ENCODE measurements at places on chromosomes 13 and 19. TPM values are rescaled to one million over a fixed set of nuclear protein-coding genes. Genes with fewer than 3 reads are reported as not detected.

DNA sequence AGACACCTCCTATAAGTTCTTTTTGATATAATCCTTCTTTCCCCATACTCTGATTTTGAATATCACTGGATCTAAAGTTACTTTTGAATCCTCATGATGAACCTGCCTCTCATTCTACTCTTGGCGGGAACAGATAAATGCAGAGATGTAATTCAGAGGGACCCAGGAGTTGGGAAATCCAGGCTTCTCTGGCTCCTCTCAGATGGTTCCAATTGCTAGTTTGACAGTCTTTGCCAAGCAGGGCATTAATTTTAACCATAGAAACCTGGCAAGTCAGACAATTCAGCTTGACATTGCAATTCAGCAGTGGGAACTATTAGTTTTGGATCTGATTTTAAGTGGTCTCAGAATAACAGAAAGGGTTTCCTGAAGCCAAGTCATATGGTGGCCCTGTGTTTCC, 67.3 kb upstream of the KLF12 start:
- H3K27ac ChIP-seq = no peak overlapping the region
- H3K36me3 ChIP-seq = no peaks in the 10 kb centered on the region
- DNase-seq = no peak
- peaks cover 2% of the 10 kb centered on the region for H3K4me1 ChIP-seq
- no peak overlapping the region for H3K4me3 ChIP-seq

The GAPDHS gene
- not detected for total RNA-seq

GRCh38 chr19:39709026-39709872, 5.0 kb downstream of the LGALS14 start:
- H3K27ac ChIP-seq = no peak overlapping the region
- peaks cover 2% of the 10 kb centered on the region for H3K36me3 ChIP-seq
- no peak for DNase-seq
- peaks cover 11% of the 10 kb centered on the region for H3K27me3 ChIP-seq
- H3K4me3 ChIP-seq = no peak overlapping the region

DNA sequence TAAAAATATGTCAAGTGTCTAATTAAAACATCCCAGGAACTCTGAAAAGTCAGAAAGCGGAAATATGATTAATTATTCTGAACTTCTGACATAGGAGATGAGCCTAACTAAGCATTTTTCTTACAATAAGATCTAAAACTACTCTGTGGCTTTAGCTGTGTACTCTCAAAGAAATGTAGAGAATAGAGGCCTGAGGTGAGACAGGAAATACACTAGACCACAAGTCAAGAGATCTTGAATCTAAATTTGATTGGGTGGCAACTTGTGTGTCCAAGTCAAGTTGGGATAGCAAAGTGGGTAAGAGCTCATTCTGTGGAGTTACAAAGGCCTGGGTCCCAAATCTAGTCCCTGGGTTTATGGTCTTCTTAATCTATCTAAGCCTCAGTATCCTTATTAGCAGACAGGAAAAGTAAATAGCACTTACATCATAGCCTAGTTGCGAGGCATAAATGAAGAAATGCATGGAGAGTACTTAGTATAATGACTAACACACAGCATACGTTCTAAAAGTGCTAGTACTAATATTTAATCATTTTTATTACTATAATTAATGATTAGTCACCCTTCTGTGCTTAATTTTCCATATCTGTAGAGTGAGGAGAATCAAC, 9.4 kb upstream of the LRRC63 start:
- H3K4me3 ChIP-seq = no peak overlapping the region
- H3K36me3 ChIP-seq = no peaks in the 10 kb centered on the region
- no peak for DNase-seq
- H3K4me1 ChIP-seq = peaks cover 44% of the 10 kb centered on the region
- H3K27me3 ChIP-seq = no peaks in the 10 kb centered on the region

The EMC10 gene
- 50.1 TPM for total RNA-seq

DNA sequence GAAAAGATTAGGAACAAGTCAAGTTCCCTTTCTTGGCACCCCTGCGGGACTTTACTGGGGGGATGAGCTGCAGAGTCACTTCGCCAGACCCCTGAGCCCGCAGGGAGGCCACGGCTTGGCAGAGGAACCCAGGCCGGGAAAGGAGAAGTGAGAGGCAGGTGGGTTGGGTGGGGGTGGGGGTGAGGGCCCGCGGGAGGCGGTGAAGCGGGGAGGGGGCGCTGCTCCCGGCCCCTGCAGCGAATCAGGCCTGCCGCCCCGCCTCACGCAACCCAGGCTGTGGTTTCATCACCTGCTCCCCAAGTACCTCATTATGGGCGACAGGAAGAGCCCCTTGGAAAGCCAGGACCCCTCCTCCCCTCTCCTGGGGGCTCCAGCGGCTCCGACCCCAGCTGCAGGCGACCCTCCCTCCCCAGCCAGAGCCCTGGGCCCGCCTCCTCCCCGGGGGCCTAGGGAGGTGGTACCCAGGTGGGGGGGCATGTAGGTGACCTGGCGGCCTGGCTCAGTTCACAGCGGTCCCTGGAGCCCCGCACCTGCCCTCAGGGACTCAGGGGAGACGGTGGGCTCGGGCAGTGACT, 9.5 kb downstream of the MEF2B start:
- no peak for DNase-seq
- H3K27ac ChIP-seq = peak overlapping the region; percentile 42
- no peaks in the 10 kb centered on the region for H3K4me1 ChIP-seq
- no peak overlapping the region for H3K4me3 ChIP-seq

The SLC7A10 gene
- total RNA-seq = not detected

GRCh38 chr13:104847922-104848321, 1687.5 kb downstream of the EFNB2 start:
- H3K4me3 ChIP-seq = no peak overlapping the region
- H3K27me3 ChIP-seq = no peaks in the 10 kb centered on the region
- H3K27ac ChIP-seq = no peak overlapping the region
- no peaks in the 10 kb centered on the region for H3K4me1 ChIP-seq
- no peaks in the 10 kb centered on the region for H3K36me3 ChIP-seq
- DNase-seq = no peak

The YIPF2 gene
- 22.3 TPM for total RNA-seq

- no peak overlapping the region for H3K27ac ChIP-seq
- DNase-seq = no peak
- no peaks in the 10 kb centered on the region for H3K36me3 ChIP-seq
These were observed 11.2 kb upstream of the F7 start for GRCh38 chr13:113094410-113094800.

The NLRP11 gene
- 0.19 TPM for total RNA-seq

The KPNA3 gene
- total RNA-seq = 67.0 TPM

The PLA2G4C gene
- 2.5 TPM for total RNA-seq

The MCOLN1 gene
- 12.3 TPM for total RNA-seq

The AMER2 gene
- total RNA-seq = not detected

- no peak for DNase-seq
- H3K4me3 ChIP-seq = no peak overlapping the region
- peaks cover 5% of the 10 kb centered on the region for H3K36me3 ChIP-seq
- H3K27ac ChIP-seq = no peak overlapping the region
- H3K4me1 ChIP-seq = peaks cover 14% of the 10 kb centered on the region
These were observed 52.3 kb downstream of the PTPRS start for GRCh38 chr19:5288347-5288739.

- peak; percentile 12 for DNase-seq
- peaks cover 25% of the 10 kb centered on the region for H3K4me1 ChIP-seq
- H3K36me3 ChIP-seq = peaks cover 42% of the 10 kb centered on the region
- H3K27me3 ChIP-seq = no peaks in the 10 kb centered on the region
- H3K4me3 ChIP-seq = peak overlapping the region; percentile 88
These were observed 520 bp downstream of the ZNF600 start for GRCh38 chr19:52786078-52786463.

GRCh38 chr19:22882797-22883196, 50.7 kb downstream of the ZNF723 start:
- H3K27me3 ChIP-seq = no peaks in the 10 kb centered on the region
- DNase-seq = no peak
- no peaks in the 10 kb centered on the region for H3K4me1 ChIP-seq
- no peaks in the 10 kb centered on the region for H3K36me3 ChIP-seq
- H3K27ac ChIP-seq = no peak overlapping the region

- peaks cover 57% of the 10 kb centered on the region for H3K36me3 ChIP-seq
- peaks cover 27% of the 10 kb centered on the region for H3K4me1 ChIP-seq
- H3K27ac ChIP-seq = peak overlapping the region; percentile 81
- no peak for DNase-seq
These were observed 1.3 kb downstream of the UBE2S start for GRCh38 chr19:55406091-55406825.

The KCNJ14 gene
- 1.4 TPM for total RNA-seq

DNA sequence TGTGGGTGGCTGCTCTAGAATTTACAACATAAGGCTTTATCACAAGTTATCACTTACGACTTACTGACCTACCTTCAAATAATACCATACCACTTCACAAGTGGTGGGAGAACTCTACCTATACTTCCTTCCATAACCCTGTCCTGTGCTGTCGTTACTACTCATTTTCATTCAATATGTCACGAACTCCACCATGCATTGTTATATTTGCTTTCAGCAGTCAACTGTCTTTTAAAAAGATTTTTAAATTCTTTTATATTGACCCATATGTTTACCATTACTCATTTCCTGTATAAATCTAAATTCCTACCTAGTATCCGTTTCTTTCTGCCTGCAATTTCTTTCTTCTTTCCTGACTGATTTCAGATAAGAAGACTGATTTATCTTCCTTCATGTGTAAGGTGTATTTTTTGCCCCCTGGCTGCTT, 200.0 kb downstream of the KLF12 start:
- H3K36me3 ChIP-seq = peaks cover 9% of the 10 kb centered on the region
- peak overlapping the region; percentile 2 for H3K27ac ChIP-seq
- DNase-seq = no peak
- no peak overlapping the region for H3K4me3 ChIP-seq
- peaks cover 49% of the 10 kb centered on the region for H3K4me1 ChIP-seq
- no peaks in the 10 kb centered on the region for H3K27me3 ChIP-seq

DNA sequence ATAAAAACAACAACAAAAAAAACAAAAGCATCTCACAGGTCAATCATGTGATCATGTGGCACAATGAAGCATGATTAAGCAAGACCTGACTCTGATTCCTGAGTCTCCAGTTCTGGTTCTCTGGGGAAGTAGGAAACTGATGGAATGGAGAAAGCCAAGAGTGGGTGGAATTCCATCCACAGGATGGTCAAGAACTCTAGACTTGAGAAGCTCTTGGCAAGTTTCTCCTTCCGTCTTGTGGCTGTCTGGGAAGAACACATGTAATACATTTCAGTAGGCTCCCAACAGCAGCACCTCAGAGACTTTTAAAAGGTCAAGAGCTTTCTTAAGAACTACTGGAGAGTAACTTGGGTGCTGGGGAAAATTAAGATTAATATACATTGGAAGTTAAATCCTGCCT, 78.6 kb upstream of the TSHZ3 start:
- DNase-seq = no peak
- peaks cover 4% of the 10 kb centered on the region for H3K27me3 ChIP-seq
- no peak overlapping the region for H3K4me3 ChIP-seq
- no peaks in the 10 kb centered on the region for H3K4me1 ChIP-seq

- no peak overlapping the region for H3K4me3 ChIP-seq
- H3K4me1 ChIP-seq = no peaks in the 10 kb centered on the region
- no peaks in the 10 kb centered on the region for H3K36me3 ChIP-seq
- DNase-seq = no peak
- no peak overlapping the region for H3K27ac ChIP-seq
- peaks cover 27% of the 10 kb centered on the region for H3K27me3 ChIP-seq
These were observed 31.6 kb upstream of the GAS6 start for GRCh38 chr13:113895436-113895835.

The FXYD5 gene
- 272 TPM for total RNA-seq

The PTH2 gene
- total RNA-seq = not detected

The CEACAM8 gene
- not detected for total RNA-seq

GRCh38 chr19:12872941-12873890, 8.0 kb downstream of the DNASE2 start:
- no peak overlapping the region for H3K27ac ChIP-seq
- H3K4me3 ChIP-seq = peak overlapping the region; percentile 15
- DNase-seq = peak; percentile 66
- H3K27me3 ChIP-seq = no peaks in the 10 kb centered on the region
- no peaks in the 10 kb centered on the region for H3K4me1 ChIP-seq

DNA sequence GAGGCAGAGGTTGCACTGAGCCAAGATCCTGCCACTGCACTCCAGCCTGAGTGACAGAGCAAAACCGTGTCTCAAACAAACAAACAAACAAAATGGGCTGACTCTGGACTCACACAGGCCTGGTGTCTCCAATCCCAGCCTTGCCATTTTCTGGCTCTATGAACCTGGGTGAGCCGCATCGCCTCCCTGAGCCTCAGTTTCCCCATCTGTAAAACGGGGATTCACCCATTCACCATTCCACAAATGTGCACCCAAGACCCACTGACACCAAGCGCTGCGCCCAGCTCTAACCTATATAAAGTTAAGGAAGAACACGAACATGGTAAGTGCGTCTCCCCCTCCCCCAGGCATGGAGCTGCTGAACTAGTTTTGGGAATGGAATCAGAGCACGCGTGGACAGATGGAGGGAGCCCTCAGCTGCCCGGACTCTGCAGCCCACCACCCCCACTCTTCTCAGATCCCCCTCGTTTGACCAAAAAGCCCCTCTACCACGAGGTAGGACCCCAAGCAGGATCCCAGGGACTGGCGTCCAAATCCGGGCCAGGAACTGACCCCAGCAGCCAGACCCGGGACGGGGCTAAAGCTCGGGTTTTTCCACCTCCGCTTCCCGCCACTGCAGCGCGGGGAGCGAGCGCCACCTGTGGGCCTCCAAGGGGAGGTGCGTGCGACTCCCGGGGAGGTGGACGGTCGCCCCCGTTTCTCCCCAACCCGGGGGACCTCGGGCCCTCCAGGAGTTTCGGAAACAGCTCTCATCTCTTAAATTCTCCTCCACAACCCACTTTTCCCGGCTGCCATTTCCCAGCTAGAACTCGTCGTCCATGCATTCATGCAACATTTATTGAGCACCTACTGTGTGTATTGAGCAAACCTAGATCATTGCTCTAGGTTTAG, 33.0 kb upstream of the ADGRE5 start:
- no peaks in the 10 kb centered on the region for H3K36me3 ChIP-seq
- H3K4me3 ChIP-seq = peak overlapping the region; percentile 61
- no peak overlapping the region for H3K27ac ChIP-seq
- peaks cover 12% of the 10 kb centered on the region for H3K4me1 ChIP-seq

DNA sequence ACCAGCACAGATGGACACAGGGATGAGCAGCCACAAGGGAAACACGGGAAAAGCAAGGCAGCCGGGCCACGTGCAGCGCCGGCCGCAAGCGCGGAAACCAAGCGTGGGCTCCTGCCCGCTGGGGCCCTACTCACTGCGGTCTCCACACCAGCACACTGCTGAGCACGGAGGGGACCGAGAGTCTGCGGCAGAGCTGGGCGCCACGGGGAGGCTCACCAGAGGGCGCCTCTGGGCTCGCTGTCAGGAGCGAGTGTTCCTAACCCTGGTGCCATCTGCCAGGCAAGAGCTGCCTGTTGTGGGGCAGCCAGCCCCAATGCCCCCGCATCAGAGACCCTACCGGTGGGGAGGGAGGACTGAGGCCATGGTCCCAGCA, 26.5 kb downstream of the MPND start:
- peaks cover 35% of the 10 kb centered on the region for H3K4me1 ChIP-seq
- peaks cover 2% of the 10 kb centered on the region for H3K36me3 ChIP-seq
- peak overlapping the region; percentile 95 for H3K27ac ChIP-seq
- H3K27me3 ChIP-seq = no peaks in the 10 kb centered on the region
- H3K4me3 ChIP-seq = peak overlapping the region; percentile 75

The METTL21C gene
- not detected for total RNA-seq
